Thyroid gland (tissue), 4 donors: ENCODE measurements at places on chromosomes 5 and 9. TPM values are rescaled to one million over a fixed set of nuclear protein-coding genes. Genes with fewer than 3 reads are reported as not detected.

- H3K36me3 ChIP-seq = no peaks in the 10 kb centered on the region
- no peak overlapping the region for H3K27ac ChIP-seq
- no peak for DNase-seq
These were observed 91.8 kb upstream of the OR13F1 start for GRCh38 chr9:104412238-104412637.

The CSF1R gene
- 14.1 TPM for total RNA-seq

DNA sequence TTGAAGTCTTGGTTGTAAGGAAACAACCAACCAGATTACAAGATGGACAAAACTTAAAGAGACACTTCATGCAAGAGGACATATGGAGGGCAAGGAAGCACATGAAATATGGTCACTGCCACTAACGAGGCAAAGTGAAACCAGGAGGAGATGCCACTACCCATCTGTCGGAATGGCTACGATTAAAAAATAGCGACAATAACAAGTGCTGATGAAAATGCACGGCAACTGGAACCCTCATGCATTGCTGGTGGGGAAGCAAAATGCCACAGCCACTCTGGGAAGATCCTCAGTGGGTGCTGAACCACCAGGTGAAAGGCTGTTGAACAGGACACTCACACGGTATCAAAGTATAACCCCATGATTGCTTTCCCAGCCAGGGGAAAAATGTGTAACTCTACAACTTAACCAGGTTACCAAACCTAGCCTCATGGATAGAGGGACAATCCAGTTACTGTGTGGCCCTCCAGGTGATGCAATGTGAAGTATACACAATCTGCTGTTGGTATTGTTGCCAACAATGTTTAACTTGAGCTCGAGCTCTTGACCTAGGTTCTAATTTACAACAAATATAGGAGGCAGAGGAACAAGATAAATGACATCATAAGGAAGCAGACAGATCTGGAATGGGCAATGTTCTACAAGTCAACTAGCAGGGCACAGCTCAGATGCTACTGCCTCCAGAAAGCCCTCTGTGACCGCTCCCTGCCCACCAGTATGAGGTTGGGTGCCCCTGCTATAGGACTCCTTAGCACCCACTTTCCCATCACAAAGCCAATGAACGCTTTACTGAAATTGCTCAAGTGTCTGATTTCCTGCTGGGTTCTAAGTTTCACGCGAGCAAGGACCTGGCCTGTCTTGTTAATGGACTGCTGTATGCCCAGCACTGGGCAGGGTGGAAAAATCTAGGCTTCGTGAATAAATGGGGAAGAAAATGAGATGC is 25.8 kb downstream of the SH3PXD2B start:
- peak overlapping the region; percentile 64 for H3K27ac ChIP-seq
- no peak for DNase-seq
- H3K36me3 ChIP-seq = no peaks in the 10 kb centered on the region
- no peak overlapping the region for H3K4me3 ChIP-seq

DNA sequence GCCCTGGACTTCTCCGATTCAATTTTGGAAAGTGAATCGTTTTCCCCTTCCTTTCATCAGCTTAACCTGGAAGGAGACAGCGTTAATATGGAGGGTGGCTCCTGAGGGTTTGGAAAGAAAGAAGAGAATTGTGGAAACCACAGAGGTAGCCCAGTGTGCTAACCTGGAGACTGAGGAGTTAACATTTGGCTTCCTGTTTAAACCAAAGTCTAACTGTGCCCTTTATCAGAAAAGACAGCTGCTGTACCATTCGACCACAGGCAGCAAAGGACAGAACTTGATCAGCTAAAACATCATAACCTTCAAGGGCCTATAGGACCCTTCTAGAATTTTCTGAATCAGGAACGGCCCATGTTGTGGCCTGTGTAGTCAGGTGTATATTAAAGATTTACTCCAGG is 735 bp downstream of the IDNK start:
- peak overlapping the region; percentile 88 for H3K27ac ChIP-seq
- no peak for DNase-seq
- H3K36me3 ChIP-seq = no peaks in the 10 kb centered on the region
- H3K27me3 ChIP-seq = no peaks in the 10 kb centered on the region

The AQP7 gene
- 3.1 TPM for total RNA-seq

GRCh38 chr5:160744268-160745101 is 107.5 kb downstream of the ATP10B start:
- peaks cover 32% of the 10 kb centered on the region for H3K4me1 ChIP-seq
- DNase-seq = no peak
- no peaks in the 10 kb centered on the region for H3K36me3 ChIP-seq
- H3K27ac ChIP-seq = peak overlapping the region; percentile 33
- no peaks in the 10 kb centered on the region for H3K27me3 ChIP-seq

DNA sequence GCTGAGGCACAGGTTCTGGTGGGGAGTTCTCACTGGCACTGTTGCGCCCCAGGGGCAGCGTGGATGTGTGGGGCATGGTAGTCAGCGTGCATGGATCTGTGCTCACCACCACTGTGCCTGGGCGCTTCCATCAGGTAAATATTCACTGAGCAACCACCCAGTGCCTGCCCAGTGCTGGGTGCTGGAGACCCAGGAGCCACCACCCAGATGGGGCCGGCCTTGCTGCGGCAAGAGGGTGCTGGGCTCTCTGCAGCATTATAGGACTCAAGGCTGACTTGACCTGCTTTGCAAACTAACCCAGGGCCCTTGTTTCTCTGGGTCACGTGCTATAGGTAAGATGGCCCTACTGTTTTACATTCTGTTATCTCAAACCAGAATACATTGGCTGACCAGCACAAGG is 60.5 kb downstream of the DAP start:
- H3K4me3 ChIP-seq = no peak overlapping the region
- H3K27me3 ChIP-seq = no peaks in the 10 kb centered on the region
- peak overlapping the region; percentile 91 for H3K27ac ChIP-seq
- no peak for DNase-seq
- H3K4me1 ChIP-seq = peaks cover 61% of the 10 kb centered on the region
- H3K36me3 ChIP-seq = no peaks in the 10 kb centered on the region

The SHOC1 gene
- not detected for total RNA-seq

The FOXD4L4 gene
- total RNA-seq = 0.63 TPM

DNA sequence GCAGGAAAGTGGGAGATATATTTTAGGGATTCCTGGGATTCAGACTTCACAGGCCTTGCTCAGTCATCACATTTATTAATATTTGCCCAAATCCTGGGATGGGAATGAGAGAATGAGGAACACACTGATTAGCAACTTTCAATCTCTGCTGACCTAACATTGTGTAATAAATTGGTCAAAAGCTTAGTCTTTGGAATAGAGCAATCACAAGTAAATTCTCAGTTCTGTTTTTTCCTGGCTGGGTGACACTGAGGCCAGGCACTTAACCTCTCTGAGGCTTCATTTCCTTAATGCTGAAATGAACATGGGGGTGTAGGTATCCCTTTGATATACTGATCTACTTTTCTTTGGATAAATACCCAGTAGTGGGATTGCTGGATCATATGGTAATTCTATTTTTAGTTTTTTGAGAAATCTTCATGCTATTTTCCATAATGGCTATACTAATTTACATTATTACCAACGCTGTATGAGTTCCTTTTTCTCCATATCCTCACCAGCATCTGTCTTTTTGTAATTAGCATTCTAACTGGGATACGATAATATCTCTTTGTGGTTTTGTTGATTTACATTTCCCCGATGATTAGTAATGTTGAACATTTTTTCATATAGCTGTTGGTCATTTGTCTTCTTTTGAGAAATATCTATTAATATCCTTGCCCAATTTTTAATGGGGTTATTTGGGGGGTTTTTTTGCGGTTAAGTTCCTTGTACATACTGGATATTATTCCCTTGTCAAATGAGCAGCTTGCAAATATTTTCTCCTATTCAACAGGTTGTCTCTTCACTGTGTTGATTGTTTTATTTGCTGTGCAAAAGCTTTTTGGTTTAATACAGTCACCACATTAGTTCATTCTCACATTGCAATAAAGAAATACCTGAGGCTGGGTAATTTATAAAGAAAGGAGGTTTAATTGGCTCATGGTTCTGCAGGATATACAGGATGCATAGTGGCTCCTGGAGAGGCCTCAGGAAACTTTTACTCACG is 36.8 kb upstream of the NIPBL start:
- no peaks in the 10 kb centered on the region for H3K27me3 ChIP-seq
- H3K27ac ChIP-seq = no peak overlapping the region
- no peaks in the 10 kb centered on the region for H3K36me3 ChIP-seq
- no peak overlapping the region for H3K4me3 ChIP-seq

DNA sequence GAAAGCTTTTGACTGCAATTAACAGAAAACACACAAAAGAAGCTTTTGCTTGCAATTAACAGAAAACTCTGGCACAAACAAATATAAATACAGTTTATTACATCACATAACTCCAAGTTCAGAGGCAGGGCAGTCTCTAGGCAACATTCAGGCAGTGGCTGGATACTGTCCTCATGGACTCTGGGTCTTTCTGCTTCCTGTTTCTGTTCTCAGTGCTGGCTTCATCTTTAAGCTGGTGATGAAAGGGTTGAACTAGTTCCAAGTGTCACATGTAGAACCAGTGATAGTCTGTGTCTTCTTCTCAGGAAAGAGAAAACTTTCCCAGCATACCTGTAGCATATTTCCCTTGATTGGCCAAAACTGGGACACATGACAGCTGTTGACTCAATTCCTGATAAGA is 222.6 kb upstream of the GLRA1 start:
- H3K4me3 ChIP-seq = no peak overlapping the region
- no peak for DNase-seq
- no peaks in the 10 kb centered on the region for H3K36me3 ChIP-seq
- H3K27ac ChIP-seq = no peak overlapping the region

GRCh38 chr5:14179446-14179845 is 36.3 kb downstream of the TRIO start:
- H3K4me1 ChIP-seq = peaks cover 11% of the 10 kb centered on the region
- no peaks in the 10 kb centered on the region for H3K27me3 ChIP-seq
- H3K27ac ChIP-seq = no peak overlapping the region
- DNase-seq = peak; percentile 60
- H3K4me3 ChIP-seq = no peak overlapping the region

DNA sequence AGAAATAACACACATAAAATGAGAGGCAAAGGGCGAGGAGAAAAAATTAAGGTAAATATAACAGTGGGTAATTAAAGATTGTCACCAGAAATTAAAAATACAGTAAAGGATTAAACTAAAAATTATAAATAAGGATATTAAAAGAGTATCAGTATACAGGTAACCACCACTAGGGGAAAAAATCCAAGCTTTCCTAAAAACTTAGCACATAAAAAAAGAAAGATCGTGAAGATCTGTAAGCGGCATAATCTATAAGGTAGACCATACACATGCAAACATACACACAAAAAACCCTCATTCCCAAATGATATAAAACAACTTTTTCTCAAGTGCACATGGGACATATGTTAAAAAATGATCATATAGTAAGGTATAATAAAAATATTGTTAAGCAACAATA is 577.3 kb upstream of the NUDT12 start:
- H3K27me3 ChIP-seq = no peaks in the 10 kb centered on the region
- no peaks in the 10 kb centered on the region for H3K4me1 ChIP-seq
- H3K27ac ChIP-seq = no peak overlapping the region
- no peak overlapping the region for H3K4me3 ChIP-seq
- DNase-seq = no peak
- H3K36me3 ChIP-seq = no peaks in the 10 kb centered on the region
